ENCODE measurements at places on chromosomes 11 and 22.

GRCh38 chr22:17705546-17705945, 67.0 kb downstream of the BCL2L13 start:
- DNase-seq, result no peak

GRCh38 chr11:33891714-33892327, at the start of gene LMO2:
Gene LMO2 (minus strand): TSS chr11:33892076. CDS start chr11:33869716, 22,360 bp downstream.
- no peak for DNase-seq

DNA sequence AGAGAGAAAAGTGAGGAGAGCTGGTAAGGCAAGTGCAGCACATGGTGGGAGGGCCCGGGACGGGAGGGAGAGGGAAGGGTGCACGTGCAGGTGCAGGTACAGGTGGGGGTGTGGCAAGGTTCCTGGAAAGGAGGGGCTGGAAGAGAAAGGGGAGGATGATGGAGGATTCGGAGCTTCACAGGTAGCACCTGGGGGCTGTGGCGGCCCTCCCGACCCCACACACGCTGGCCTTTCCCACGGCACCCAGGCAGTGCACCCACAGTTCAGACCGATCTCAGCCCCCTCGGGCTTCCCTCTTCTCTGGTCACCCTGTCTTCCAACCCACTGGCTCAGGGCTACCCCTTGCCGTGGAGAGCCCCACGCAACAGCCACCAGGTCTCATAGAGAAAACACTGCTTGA, 67.4 kb upstream of the A4GALT start:
- DNase-seq, result no peak

DNA sequence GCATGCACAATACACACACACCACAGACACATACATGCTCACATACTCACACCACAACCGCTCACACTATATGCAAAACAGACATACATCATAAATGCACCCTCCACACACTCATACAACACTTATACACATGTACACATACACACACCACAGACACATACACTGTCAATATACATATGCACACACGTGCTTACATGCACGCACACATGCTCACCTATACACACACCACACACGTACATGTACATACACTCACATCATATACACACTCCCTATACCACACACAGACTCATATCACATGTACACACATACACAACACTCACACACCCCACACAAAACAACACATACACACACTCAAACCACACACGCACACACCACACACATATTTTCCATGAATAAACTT, 885.3 kb downstream of the TBC1D22A start:
- no peak for DNase-seq

DNA sequence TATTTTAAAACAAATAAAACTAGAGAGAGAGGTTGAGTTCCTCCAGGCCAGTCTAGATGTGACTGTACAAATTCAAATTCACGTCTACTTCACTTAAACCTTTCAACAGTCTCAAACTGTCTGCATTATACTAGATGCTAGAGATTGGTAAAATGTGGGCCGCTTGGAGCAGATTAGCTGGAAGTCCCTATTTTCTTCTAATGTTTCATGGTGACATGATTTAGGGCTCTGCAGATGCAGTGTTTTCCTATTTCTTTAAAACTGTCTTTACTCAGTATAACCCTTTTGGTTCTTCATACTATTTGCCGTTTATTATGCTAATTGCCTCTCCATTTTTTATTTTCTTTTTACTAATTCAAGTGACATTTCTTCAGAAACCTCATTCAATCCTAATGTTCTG, 20.4 kb downstream of the OR51E1 start:
- DNase-seq, result no peak
